ENCODE measurements at places on chromosomes 3 and 15. TPM values are rescaled to one million over a fixed set of nuclear protein-coding genes. Genes with fewer than 3 reads are reported as not detected.

GRCh38 chr15:100448481-100448880 is 80.3 kb downstream of the CERS3 start:
- ATAC-seq, result no peak

NEIL1 gene
- 56.7 TPM for total RNA-seq

GRCh38 chr3:4939276-4939675 is 40.0 kb upstream of the BHLHE40 start:
- ATAC-seq, result no peak

DNA sequence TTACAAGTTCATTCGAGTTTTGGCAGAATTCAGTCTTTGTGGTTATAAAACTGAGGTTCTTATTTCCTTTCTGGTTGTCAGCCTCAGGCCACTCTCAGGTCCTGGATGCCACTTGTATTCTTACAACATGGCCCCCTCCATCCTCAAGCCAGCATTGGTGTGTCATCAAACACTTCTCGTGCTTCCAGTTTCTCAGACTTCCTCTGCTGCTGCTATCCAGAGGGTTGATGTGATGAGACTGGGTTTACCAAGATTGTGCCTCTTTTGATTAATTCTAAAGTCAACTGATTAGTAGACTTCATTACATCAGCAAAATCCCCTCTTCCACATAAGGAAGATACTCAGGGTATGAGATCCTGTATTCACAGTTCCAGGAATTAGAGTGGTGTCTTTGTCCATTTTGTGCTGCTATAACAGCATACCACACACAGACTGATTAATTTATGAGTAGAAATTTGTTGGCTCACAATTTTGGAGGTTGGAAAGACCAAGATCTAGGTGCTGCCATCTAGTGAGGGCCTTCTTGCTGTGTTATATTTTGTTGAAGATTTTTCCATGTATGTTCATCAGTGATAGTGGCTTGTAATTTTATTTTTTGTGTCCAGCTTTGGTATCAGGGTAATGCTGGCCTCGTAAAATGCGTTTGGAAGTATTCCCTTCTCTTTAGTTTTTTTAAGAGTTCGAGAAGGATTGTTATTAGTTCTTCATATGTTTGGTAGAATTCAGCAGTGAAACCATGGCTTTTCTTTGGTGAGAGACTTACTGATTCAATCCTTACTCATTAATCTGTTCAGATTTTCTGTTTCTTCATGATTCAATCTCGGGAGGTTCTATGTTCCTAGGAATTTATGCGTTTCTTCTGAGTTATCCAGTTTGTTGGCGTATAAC is 11.1 kb downstream of the LRCH3 start:
- ATAC-seq, result peak; percentile 80

HTR3E gene
- not detected for total RNA-seq

DNA sequence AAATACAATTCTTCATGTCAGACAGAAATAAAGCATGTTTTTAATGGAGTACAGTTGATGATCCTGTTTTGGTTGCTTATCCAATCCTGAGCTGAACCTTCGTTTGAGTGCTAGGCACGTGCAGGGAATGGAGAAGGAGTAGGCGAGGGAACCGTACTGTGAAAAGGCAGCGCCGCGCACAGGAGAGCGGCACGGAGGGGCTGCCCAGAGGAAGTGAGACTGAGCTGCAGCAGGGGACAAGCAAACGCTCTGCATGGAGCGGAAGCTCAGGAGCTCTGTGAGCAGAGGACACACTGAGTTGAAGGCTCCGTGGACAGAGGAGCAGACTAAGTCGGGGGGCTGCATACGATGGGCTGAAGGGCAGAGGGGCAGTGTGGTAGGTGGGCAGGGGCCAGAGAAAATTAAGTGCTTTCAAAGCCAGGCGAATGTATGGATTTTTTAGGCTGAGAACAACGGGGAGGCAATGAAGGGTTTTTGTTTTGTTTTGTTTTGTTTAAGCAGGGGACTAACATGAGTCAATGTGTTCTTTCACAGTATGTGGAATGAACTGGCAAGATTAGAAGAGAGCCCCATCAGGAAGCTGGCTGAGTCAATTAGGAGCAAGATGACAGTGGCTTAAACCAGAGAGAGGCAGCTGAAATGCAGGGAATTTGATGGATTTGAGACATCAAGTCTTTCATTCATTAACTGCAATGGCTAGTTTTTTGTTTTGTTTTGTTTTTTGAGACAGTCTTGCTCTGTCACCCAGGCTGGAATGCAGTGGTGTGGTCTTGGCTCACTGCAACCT is 23.8 kb upstream of the TM2D3 start:
- ATAC-seq, result peak; percentile 92

RTP1 gene
- total RNA-seq, result not detected

DNA sequence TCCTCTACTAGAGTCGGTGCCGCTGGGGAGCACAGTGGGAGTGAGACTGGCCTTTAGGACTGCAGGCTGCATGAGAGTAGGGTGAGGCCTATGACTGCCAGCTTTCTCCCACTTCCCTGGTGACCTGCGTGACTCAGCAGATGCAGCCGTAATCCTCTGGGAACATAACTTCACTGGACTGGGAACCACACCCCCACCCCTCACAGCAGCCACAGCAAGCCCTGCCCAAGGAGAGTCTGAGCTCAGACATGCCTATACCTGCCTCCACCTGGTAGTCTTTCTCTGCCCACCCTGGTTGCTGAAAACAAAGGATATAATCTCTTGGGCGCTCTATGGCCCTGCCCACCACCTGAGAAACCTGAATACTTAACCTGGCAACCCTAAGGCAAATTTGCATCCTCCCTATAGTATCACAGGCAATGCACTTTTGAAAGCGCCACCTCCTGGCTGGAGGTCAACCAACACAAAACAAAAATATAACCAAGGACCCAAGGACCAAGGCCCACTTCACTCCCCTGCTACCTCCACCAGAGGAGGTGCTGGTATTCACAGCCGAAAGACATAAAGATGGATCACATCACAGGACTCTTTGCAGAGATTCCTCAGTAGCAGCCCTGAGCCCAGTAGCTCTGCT is 308.9 kb downstream of the CTNNB1 start:
- no peak for ATAC-seq

- no peak for ATAC-seq
These were observed 76.0 kb upstream of the SNRPA1 start for GRCh38 chr15:101371081-101371480.

Data from activated T-helper 17 cell treated with anti-CD3 and anti-CD28 coated beads, Interleukin-2, amount 50 U/mL, for 72 hours (primary cell).